ENCODE measurements at places on chromosomes 7 and 10.

GRCh38 chr7:144489504-144489903 lies 86.0 kb upstream of the NOBOX start:
- DNase-seq, result peak; percentile 52

DNA sequence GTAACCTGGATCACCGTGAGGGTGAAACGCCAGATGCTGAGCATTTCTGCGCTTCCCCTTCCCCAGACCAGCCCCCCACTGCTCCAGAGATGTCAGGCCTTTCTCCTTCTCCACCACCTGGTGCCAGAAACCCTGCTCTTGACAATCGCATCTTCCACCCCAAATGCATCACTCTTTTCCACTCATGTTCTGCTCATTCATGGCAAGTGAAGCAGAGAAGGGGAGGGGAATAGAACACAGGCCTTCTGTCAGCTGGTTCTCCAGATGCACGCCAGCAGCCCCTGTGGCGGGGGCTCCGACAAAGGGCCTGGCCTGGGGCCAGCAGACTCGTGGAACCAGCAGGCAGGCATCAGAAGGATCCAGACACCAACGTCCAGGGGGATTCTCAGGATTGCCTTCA lies 68.5 kb upstream of the SVIL start:
- DNase-seq, result no peak

DNA sequence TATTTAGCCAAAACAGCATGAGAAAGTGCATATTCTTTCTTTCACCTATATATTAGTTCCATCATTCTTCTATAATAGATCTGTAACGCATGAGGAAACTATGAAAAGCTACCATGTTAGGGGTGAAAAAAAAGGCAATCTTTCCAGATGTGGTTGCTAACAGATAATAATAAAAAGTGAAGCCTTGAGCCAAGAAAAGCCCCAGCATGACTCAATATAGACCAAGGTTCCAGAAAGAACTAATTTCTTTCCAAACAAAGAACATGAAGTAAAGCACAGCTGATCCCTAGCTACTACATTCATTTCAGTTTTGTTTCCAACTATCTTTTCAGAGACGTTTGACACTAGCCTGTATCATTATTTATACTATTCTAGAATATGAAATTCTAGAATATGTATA lies 16.4 kb downstream of the ARL4A start:
- DNase-seq, result no peak

DNA sequence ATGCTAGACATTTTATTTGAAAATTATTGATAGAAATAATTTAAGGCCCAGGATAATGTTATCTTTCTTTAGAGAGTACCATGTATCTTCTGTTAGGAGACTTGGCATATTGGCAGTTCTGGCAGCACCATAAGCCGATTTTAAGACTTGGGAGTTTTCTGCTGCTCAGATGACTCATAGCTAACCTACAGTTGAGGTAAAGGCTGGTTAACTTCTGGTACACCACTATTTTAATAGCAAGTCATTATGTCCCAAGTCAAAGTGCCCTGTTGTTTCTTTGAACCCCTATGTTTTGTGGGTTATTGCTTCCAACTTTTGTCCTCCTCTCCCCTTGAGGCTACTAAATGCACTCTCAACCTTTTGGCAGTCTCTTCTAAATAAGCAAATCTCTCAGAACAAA lies 25.2 kb downstream of the ATRNL1 start:
- DNase-seq, result no peak

DNA sequence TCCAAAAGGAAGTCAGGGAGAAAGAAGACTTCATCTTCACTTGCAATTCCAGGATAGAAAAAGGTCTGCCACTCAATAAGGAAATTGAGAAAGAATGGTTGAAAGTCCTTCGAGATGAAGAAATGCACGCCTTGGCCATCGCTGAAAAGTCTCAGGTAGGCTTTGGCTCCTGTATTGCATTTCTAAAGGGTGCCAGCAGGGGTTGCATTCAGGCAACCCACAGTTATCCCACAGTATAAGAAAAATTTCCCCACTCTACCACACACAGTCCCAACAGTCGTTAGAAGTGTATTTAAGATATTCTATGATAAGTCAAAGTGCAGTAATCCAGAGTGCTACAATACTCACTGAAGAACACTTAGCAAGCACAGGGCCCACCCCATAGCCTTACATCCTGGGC lies 93.4 kb upstream of the FGL2 start:
- no peak for DNase-seq

GRCh38 chr7:45092100-45092930 lies 3.5 kb upstream of the NACAD start:
- no peak for DNase-seq

DNA sequence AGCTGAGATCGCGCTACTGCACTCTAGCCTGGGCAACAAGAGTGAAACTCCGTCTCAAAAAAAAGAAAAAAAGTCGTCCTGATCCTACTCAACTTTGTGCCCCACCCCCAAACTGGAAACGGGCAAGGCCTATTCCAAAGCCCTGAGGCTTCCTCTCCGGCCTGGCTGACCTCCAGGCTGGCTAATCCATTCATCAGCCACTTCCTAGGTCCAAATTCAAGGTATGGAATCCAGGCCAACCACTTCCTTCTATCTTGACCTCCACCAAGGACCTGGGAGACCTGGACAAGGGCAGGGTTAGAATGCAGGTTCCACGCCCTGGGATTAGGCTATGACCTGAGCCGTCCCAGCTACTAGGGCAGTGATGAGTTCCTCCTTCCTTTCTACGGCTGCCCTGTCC lies 20.4 kb upstream of the EIF4H start:
- DNase-seq, result no peak

DNA sequence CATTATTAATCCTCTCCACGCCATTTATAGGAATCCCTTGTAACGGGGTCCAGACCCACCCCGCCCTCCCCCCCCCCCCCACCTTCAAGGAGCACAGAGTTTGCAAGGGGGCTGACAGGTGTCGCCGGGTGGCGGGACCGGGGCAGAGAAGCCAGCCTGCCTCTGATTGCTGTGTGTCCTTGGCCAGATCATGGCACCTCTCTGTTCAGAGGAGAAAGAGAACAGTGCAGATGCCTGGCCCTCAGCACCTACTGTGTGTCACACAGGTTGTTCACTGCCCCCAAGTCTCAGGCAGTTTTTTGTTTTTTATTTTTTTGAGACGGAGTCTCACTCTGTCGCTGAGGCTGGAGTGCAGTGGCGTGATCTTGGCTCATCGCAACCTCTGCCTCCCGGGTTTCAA lies 5.4 kb upstream of the MICALL2 start:
- no peak for DNase-seq

DNA sequence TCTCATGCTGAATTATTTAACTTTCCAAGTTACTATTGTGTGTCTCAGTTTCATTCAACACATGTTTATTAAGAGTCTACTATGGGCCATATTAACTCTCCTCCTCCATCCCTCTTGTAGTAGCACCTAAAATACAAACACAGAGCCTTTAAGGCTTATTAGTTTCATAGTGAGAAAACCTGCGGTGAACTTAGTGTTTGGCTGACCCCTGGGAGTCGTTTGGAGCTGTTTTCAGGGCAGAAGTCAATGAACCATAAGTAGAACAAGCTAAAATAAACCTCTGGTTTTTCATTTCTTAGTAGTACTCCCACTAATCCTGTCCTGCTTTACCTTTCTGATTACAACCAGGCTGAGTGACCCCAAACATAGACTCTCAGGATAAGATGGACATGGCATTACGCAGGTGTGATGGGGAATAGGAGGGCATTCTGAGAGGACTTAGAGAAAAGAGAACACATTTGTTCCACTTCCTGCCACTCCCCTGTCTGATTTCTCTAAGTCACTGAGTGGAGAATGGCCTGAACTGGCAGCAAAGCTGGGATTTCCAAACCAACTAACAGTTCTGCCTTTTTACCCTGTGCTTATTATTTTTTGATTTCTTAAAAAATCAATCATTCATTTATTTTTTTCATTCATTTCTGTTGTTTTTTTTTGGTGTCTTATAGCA lies 74.5 kb downstream of the LRMDA start:
- no peak for DNase-seq

- DNase-seq, result no peak
These were observed 59.1 kb upstream of the COL1A2 start for GRCh38 chr7:94335586-94335985.

DNA sequence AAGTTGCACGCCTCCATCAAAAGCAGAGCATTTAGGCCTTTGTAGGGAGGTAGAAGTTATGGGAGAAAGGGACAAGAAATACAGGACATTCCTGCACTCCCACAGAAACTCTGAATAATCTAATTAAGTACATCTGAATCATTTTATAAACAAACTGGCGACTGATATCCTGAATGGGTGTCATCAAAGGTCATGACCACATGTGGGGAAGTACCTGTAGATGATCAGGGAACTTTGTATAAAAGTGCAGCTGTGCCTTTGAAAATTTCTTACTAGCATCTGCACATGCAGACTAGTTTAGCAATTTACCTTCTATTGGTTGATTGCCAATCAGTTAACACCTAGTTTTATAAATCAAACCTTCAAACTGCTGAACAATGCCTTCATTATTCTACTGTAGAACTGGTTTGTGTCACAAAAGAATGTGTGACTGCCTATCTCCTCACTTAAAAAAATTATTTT lies 17.1 kb downstream of the STEAP4 start:
- DNase-seq, result no peak

DNA sequence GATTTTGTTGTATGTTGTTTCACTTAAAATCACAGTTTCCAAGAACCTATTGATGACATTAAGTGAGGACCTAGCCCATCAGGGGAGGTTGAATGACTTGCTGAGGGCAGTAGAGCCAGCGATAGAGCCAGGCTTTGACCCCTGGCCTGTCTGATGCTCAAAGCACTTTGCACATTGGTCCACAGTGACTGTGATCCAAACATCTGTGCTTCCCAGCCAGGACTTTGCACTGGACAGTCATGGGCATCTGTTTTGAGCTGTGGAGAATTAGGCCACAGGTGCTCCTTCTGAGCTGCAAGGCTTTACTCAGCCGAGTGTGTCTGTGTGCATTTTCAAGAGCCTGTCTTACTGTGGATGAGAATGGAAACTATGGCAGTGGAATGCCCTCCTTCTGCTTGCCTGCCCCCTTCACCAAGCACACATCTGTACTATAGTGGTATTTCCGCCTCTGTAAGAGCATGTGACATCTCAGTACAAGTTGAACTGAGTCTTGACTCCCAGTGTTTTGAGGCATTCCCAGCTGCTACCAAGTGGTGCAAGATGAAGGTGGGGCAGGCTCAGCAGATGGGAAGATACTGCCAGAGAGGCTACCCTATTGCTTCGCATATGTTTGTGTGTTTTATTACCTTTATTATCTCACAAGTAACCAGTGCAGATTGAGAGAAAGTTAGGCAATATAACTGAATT lies 72.7 kb upstream of the AOAH start:
- DNase-seq, result peak; percentile 11

DNA sequence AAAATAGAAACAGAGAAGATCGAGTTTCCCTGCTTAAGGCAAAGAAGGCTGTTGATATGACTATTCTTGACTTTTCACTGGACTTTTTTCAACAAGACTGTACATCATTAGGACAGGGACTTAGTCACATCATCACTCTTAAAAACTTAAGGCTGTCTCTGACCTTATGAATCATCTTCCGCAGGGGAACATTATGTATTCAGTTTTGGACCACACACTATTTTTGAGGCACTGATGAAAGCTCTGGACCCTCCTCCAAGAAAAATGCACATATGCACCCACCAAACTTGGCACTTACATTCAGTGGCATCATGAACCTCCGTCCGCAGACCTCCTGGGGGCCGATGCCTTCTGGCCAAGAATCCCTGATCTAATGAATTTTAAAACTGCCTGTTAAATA lies 96.4 kb downstream of the CALD1 start:
- no peak for DNase-seq

DNA sequence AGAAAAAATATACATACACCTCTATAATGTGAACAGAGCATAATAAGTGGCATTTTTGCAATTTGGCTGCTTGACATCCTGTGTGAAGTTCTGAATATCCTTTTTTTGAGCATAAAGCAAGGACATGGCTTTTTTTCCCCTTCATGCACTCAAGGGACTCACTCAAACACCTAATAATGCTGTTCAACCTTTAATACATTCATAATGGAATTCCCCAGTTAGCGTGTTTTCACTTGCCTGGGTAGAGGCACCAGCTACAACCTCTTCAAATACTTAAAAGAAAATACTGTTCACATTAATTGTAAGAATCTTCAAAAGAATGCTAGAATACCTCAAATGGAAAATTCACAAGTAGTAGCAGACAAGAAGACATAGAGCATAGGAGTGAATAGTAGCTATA lies 316.8 kb downstream of the PCDH15 start:
- no peak for DNase-seq

- DNase-seq, result no peak
These were observed 317.4 kb upstream of the SORCS1 start for GRCh38 chr10:107481881-107482280.

DNA sequence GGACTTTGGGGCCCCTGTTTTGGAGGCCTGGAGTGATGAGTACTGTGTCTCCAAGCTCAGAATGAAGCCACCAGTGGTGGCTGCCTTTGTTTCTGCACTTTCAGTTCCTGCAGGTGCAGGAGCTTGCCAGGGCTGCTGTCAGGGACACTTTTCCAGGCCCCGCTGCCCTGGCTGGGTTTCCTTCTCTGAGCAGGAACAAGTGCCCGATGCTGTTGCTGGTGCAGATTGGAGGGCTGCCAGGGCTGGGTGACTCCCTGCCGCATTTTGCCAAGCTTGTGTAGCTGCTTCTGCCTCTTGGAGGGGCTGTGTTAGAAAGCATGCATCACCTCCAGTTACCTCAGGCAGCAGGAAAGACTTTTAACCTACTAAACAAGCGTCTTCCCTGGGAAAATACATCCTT lies 211.1 kb downstream of the MGMT start:
- no peak for DNase-seq

DNA sequence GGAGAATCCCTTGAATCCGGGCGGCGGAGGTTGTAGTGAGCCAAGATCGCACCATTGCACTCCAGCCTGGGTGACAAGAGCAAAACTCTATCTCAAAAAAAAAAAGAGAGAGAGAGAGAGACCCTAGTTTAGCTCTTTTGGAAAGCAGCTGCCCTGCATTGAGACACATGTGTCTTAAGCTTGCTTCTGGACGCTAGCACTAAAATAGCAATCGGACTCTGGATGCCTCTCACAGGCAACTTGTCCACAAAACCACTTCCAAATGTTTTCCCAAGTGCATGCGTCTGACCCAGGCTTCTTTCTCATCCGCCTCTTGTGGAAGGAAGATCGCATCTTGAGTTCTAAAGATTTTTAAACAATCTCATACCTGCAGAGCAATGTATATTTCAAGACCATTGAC lies 182.7 kb downstream of the CUX1 start:
- no peak for DNase-seq

DNA sequence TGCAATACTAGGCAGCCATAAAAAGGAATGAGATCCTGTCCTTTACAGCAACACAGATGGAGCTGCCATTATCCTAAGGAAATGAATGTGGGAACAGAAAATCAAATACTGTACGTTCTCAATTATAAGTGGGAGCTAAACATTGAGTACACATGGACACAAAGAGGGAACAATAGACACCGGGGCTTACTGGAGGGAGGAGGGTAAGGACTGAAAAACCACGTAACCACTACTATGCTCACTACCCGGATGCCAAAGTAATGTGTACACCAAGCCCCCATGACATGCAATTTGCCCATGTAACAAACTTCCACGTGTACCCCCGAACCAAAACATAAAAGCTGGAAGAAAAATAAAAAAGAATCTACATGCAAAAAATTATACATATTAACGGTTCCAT lies 587.0 kb downstream of the PARD3 start:
- DNase-seq, result no peak
